ENCODE measurements at places on chromosomes 4 and X.

GRCh38 chrX:130299279-130300009 is 30.7 kb upstream of the ZNF280C start:
- no peak for DNase-seq

DNA sequence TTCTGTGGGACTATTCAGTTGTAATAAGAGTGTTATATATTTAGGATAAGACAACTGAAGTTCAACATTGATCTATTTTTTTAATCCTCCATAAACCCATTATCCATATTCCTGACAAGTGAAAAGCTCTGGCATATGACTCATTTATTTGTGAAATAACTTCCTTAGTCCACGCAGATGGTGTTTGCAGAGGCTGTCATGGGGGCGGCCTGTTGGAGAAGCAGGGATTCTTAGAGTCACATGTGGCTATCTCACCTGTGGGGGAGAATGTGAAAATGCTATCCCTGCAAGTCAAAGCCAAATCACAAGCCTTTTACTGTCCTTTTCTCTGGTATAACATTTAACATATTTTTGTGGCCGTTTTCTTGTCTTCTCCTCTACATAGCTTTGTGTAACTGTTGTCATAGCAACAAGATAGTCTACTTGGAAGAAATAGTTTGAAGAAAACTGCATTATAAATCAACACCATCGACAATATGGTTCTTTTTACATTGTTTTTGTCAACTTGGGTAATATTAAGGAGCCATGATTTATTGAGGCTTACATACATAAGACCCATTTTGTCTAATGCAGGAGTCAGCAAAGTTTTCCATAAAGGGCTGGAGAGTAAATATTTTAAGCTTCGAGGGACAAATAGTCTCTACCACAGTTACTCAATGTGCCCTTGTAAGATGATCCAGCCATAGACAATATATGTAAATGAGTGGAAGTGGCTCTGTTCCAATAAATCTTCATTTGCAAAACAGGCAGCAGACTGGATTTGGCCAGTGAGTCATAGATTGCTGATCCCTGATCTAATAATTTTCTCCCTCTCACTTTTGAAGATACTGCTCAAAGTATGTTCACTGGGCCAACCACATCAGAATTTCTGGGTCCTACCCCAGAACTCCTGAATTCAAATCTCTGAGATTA is 395.0 kb downstream of the DTHD1 start:
- DNase-seq: no peak

GRCh38 chrX:107504006-107504405 is 54.6 kb downstream of the FRMPD3 start:
- no peak for DNase-seq

- no peak for DNase-seq
These were observed 135.6 kb upstream of the PLS3 start for GRCh38 chrX:115425359-115425758.

GRCh38 chr4:128427832-128428366 is 140.3 kb upstream of the PGRMC2 start:
- DNase-seq: peak; percentile 75

DNA sequence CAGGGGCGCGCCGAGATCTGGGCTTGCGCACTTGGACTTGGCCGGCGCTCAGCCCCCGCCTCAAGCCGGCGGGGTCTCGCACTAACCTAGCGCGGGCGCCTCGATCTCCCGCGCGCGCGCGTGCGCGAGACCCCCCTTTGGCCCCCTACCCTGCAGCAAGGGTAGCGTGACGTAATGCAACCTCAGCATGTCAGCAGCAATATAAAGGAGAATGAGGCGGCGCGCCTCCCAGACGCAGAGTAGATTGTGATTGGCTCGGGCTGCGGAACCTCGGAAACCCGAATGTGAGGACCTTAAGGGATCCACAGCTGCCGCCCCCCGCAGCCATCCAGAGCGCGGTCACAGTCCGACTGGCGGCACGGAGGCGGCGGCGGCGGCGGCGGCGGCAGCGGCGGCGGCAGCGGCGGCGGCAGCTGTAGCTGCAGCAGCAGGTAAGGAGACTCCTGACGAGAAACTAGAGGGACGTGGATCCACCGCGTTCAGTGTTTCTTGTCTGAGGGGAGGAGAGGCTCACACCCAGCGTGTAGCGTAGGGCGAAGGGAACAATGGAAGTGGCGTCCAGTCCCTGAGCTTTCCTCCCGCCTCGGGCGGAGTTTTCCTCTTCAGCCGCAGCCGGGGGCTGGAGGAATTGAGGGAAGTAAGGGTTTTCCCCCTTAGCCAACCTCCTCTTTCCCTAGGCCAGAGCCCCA is at the start of the genes SATL1 and ZNF711:
SATL1 (minus strand) TSS at position 19 of the 689 bp plus-strand sequence. CDS start 134,811 bp downstream, outside the sequence.
ZNF711 (plus strand) TSS at position 231 of the 689 bp plus-strand sequence. CDS start 3,582 bp downstream, outside the sequence.
- peak; percentile 73 for DNase-seq

DNA sequence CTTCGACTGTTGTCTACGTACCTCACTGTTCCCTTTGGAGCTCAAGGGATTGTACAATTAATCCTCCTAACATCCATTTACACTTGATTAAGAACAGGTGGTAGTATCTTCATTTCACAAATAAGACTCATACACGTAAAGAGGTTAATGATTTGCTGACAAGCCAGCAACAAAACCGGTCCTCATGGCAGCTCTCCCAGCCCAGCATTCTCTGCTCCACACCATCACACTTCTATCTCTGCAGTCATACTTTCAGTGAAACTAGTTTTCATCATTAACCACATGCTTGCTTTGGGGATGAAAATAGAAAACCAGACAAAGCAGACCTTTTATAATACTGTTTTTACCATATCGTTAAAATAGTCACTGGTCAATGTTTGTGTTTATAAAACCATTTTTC is 28.7 kb upstream of the CASK start:
- no peak for DNase-seq

GRCh38 chr4:156949373-156949814 is 22.2 kb downstream of the PDGFC start:
- peak; percentile 85 for DNase-seq

- no peak for DNase-seq
These were observed 2.9 kb upstream of the ATOH1 start for GRCh38 chr4:93825551-93826216.

- no peak for DNase-seq
These were observed 124.9 kb downstream of the ADAMTS3 start for GRCh38 chr4:72444092-72444491.

DNA sequence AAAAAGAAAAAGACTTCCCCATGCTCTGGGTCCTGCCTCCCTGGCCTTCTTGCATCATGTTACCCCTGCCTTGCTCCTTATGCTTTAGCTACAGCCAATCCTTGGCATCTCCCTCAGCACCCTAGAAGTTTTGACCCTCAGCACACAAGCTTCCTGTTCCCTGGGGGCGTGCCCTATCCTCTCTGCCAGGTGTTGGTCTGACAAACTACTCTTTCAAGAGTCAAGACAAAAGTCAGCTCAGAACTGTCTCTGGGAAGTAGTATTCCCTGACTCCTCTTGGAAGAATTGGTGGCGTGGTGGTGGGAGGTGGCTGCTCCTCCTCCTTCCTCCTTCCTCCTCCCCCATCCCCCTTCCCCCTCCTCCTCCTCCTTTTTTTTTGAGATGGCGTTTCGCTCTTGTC is 41.0 kb downstream of the PRPS1 start:
- DNase-seq: no peak

- DNase-seq: peak; percentile 93
These were observed 75.9 kb upstream of the CAMK2D start for GRCh38 chr4:113837397-113837796.

DNA sequence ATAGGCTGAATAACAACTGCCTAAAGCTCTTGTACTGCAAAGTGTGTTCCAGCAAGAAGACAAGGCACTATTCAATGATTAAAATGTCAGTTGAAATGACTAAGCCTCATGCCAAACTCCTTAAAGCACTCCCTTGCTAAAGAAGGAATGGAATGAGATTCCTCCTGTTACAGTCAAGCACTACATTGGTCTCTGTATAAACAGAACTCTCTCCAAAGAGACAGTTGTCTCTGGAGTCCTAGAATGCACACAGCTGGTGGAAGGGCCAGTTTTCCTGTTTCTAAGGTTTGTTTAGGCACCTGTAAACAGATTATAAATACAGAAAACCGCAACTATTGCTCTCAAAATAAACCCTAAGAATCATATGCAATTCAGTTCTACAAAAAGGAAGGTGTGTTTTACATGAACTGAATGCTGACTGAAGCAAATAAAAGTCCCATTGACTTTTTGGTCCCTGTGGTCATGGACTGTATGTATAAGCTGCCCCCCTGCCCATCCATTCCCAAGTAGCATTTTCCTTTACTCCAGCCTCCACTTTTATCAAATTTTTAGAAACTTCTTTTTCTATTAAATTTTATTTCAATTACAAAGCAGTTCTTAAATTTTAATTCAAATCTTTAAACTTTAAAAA is 47.0 kb downstream of the FAT1 start:
- peak; percentile 92 for DNase-seq

DNA sequence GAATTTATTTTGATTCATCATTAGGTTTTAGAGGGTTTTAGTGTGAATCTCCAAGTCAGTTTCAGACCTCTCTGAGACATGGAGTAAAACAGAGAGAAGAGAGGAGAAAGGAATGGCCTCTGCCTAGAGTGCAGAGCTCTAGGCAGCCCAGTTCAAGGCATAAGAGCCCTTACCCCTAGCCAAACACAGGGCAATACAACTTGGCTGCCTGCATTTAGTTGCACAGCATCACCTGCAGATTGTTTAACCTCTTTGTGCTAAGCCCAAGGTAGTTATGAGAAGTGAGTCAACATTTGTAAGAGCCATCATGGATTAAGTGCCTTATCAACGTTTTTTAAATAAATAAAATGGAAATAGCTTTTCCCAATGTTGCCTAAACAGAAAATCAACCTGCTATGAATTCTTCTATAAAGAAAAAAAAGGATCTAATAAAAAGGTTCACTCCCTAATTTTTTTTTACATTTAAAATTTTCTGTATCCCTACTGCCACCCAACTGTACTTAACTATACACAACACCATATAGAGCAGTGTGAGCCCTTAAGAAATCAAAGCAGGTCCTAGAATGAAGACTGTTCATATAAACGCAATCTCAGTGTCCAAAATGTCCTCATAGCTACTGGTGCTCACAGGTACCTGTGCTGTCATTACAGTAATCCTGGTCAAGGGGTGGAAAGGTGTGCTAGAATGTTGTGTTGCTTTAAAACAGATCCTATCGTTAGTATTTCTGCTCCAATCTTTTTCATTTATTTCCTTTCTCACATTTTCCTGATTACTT is 36.0 kb downstream of the PF4 start:
- DNase-seq: no peak

DNA sequence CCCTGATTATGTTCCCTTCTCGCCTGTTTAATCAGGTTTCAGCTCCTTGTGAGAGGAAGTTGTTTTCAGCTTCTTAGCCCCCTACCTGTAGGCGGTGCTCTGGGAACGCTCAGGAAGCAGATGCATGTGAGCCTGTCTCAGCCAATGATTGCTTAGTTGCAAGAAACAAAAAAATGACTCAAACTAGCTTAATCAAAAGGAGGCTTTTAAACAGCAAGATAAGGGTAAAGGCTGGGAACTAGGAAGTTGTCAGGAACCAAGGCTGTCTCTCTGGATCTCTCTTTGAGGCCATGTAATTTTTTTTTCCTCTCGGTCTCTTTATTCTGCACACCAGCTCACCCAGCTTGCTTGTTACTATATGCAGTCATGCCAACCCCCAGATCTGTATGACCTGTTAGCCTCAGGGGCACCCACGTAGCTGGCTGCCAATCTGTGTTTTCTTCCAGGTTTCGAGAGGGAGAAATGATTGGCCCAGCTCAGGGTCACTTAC is 109.1 kb downstream of the PTTG2 start:
- peak; percentile 58 for DNase-seq

DNA sequence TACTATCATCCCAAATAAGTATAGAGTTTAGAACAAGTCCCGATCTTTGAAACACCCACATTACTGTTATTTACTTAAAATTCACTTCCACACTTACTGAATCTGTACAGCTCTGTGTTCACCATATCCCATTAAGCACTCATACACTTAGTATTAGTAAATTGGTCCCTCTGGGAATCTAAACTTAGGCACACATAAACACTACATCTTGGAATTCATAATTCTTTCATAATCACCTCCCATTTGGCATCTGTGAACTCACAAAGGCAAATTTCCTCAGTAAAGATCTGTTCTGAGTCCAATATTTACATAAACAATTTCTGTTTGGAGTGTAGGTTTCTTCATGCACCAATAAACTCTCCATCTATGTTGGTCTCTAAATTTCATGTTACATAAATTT is 52.6 kb upstream of the PPARGC1A start:
- no peak for DNase-seq

GRCh38 chrX:26649534-26649933 is 433.6 kb downstream of the MAGEB5 start:
- DNase-seq: peak; percentile 6

- no peak for DNase-seq
These were observed 30.1 kb downstream of the CYBB start for GRCh38 chrX:37809970-37810369.

DNA sequence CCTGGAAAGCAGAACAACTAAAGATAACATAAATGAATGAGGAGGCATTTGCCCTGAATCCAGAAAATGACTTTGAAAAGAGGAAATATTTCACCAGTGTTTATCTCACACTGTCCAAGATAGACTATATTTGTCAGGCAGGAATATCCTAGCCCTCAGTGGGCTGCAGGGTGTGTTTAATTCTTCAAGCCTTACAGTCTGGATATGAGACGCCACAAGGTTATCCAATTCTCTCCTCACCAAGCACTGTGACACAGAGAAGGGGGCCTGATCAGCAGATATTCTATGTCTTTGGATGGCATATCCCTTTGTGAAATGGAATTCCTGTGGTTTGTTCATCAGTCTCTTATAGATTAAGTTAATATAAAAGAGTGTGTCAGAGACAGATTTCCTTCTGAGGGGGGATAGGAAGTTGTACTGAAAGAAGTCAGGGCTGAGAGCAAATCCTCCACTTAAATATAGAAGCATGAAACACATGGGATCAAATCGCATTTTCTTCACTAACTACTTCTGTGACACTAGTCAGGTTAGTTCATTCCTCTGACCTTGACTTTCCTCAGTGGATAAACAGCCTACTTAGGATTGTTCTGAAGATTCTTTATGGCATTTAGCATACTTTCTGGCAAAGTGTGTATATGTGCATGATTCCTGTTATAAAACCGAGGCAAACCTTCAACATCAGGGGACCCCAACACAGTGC is 6.8 kb upstream of the G3BP2 start:
- DNase-seq: peak; percentile 47

DNA sequence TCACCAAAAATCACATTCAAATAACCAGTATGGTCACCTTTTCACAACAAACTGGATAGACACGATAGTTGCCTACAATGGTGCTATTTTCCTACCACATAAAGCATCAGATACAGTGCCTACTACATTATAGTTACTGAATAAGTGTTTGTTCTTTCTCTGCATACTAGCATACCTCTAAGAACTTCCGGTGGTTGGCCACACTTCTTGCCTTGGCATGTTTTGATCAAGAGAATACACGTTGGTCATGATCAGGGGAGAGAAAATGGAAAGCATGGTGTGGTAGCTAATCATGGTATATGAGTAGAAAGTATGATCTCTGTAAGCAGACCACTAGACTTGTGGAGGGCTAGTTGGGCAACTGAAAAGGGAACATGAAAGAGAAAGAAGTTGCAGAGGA is 322.8 kb upstream of the DIAPH2 start:
- DNase-seq: no peak

All from fibroblast of skin of right biceps (primary cell).